ENCODE measurements at places on chromosomes 4 and X.

- DNase-seq, result no peak
Measured at GRCh38 chr4:7632971-7633370, 198.2 kb upstream of the PSAPL1 start.

- no peak for DNase-seq
Measured at GRCh38 chr4:60657807-60658206, 542.3 kb upstream of the ADGRL3 start.

DNA sequence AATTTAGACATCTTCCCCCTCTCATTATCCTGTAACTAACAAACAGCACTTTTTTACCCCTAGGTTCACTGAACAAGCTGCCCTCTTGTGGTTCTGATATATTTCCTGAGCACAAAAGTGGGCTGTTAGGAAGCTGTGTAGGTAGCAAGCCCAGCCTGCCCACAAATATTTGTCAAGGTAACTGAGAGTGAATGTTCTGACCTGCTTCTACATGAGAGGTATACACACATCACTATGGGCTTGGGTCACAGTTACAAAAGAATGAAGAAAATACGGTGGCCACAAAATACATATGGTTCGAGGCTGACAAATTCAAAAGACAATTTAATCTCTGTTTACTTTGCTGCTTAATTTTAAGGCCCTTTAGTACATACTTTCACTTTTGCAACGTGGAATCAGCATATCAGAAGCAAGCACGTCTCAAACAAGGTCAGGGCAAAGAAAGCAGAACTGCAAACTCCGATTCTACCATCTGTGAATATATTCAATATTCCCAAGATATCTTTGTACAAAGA lies 78.7 kb downstream of the RBM47 start:
- no peak for DNase-seq

DNA sequence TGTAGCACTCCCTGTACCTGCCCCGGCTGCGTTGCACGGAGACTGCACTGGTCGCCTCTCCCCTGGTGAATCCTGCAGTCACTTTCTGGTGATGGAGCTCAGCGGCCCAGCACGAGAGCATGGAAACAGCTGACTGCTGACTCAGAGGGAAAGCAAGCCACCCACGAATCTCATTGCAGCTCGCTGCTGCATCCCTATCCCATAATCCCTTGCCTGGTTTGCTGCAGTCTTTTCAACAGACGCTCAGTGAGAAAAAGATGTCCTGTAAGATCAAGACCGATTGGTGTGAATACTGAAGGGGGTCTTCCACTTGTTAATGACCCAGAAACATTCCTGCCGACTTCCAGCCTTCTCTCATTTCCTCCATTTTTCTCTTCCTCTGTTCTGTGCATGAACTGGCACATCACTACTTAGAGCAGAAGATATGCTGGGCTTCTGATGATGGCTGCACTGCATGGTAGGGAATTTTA lies 52.9 kb downstream of the TRIM2 start:
- DNase-seq, result no peak

- DNase-seq, result no peak
Measured at GRCh38 chr4:4791299-4792111, 68.0 kb upstream of the MSX1 start.

GRCh38 chrX:126770179-126770578 lies 49.4 kb upstream of the PRR32 start:
- DNase-seq, result peak; percentile 18

DNA sequence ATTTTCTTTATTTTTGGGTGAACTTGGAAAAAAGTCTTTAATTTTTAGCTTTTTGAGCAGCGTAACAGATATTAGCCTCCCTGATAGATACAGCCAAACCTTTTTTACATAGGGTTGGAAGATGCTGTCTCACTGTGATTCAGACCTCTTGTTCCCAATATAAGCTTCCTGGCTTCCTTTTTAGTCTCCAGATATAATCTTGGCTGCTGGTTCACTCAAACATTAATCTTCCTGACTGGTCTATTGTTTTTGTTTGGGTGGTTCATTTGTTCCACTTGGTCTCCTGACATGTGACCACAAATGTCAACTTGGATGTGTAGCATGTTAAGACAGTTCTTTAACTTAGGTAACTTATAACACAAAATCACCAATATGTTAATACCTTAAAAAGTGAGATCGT lies 23.0 kb downstream of the RPA4 start:
- DNase-seq, result no peak

DNA sequence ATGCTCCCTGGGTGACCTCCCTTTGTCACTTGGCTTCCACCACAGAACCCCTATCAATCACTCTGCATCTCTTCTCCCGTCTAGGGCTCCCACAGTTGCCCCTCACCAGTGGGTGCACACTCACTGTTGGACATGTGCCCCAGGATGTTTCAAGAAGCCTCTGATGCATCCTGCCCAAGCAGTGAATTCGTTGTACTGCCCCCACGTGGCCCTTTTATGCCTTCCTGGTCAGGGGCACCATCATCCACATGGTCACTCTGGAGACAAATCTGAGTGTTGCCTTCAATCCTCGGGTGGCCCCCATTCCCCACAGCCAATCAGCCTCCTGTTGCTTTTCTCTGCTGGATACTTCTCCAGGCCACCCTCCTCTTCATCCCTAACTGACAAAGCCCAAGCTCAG lies 12.2 kb downstream of the ITIH6 start:
- no peak for DNase-seq

DNA sequence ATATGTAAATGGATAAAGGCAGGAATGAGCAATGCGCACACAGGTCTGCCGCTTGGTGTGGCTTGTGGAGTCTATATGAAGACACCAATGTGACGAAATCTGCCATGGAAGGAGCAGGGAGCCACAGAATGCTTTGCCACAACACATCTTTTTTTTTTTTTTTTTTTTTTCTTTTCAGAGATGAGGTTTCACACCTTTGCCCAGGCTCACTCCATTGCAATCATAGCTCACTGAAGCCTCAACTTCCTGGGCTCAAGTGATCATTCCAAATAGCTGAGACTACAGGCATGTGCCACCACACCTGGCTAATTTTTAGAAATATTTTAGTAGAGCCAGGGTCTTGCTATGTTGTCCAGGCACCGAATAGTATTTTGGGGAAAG lies 17.4 kb upstream of the SLC34A2 start:
- DNase-seq, result no peak

GRCh38 chr4:14646831-14647230 lies 355.4 kb upstream of the CPEB2 start:
- DNase-seq, result no peak

GRCh38 chr4:7075962-7076695 lies 8.3 kb upstream of the GRPEL1 start:
- no peak for DNase-seq

GRCh38 chrX:6041630-6042029 lies 187.0 kb downstream of the NLGN4X start:
- no peak for DNase-seq

- DNase-seq, result no peak
Measured at GRCh38 chr4:151667048-151667447, 93.8 kb downstream of the GATB start.

DNA sequence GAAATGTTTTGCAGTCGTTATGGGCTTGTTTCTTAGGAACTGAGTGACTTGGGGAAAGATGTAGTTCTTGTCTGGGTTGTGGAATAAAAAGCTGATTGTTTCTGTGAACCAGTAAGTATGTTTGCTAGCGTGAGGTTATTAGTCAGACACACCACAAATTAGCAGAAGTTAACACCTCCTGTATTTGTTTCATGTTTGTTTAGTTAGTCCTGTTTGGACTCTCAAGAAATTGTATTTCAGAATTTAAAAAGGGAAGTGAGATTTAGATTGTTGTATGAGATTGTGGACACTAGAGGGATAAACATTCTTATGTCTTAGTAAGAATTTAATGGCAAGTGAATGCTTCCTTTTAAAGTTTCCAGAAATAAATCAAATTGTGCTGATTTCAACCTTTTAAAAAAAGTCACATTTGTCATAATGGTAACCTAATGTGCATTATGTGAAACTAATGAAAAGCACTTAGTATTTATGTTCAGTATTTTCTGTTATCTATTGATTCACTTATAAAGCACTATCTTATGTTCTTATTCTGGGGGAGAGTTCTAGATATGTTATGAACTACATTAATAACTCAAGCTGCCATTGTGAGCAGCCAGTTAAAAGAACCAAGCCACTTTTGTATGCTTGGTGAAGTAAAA lies 25.6 kb downstream of the ATP10D start:
- no peak for DNase-seq

- DNase-seq, result no peak
Measured at GRCh38 chr4:40990236-40990898, 224.0 kb downstream of the APBB2 start.

DNA sequence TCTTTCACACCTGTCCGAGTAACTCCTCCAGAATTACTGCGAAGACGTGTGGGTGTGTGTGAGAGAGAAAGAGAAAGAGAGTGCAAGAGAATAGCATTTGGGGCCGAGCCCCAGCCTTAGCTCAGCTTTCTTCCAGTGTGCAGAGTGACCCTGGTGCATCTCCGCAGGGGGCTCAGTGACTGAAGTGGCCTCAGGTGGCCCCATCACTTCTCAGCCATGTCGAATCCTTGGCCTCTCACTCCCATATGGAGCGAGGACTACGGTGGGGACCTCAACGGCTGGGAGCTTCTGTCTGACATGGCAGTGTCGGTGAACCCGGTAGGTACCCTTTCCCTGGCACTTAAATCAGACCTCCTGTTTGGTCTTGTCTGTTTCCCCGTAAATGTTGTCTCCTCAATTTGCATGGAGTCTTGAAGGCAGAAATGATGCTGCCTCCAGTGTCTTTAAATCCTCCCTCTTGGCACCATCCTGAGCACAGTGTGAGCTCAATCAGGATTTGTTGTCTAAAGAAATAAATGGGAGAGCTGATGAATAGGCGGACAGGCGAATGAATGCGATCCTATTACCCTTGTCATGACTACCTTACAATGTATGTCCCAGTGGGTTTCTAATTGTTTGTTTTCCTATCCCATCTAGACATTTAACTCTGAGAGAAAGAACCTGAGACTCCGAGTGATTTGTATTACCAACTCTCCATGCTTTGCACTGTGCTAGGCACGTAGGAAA lies 305.9 kb downstream of the AFF2 start:
- DNase-seq, result no peak

GRCh38 chrX:154021131-154021611 lies 1.5 kb upstream of the IRAK1 start:
- DNase-seq, result no peak

GRCh38 chr4:101191302-101192098 lies 155.8 kb downstream of the PPP3CA start:
- no peak for DNase-seq

DNA sequence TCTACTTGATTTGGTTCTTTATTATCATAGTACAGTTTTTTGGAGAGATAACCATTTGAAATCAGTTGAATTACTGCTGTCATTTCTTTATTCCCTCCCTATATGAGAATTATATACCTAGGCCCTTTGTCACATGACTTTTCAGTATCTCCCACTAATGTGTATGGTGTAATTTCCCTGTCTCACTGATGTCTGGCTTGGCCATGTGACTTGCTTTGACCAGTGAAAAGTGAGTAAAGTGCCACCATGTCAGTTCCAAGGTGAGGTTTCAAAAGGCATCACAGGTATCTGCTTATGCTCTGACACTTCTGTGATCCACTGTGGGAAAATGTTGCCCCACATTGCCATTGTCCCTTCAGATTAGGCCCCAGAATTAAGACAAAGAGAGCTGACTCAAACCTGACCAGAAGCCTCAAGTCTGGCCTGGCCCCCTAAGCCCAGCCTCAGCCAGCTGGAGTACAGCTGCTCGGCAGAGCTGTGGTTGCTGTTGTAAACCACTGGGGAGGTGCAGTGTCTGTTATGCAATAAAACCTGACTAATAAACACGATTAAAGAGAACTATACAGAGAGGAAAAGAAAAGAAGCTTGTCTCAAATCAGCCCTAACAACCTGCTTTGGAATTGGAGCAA lies 27.5 kb downstream of the SETD7 start:
- no peak for DNase-seq

GRCh38 chrX:103248553-103248952 lies 6.4 kb downstream of the TCEAL8 start:
- no peak for DNase-seq

DNA sequence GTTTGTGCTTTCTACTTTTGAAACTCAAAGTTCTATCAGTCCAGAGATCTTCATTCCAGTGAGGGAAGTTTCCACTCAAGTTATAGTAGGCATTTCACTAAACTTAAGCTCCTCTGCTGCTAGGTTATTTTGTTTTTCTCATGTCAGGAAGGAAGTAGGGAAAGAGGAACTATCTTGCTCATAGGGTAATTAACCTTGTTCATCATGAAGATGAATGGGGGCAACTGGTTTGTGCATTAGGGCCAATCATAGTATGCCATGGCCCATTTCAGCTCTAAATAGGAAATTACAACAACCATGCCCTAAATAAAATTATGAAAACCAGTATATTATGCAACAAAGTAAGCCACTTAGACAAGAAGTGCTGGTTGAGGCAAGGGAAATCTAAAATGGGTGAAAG lies 804.7 kb upstream of the NDST4 start:
- no peak for DNase-seq

GRCh38 chr4:31234901-31235300 lies 514.7 kb downstream of the PCDH7 start:
- no peak for DNase-seq

- no peak for DNase-seq
Measured at GRCh38 chrX:84175958-84176357, 12.0 kb downstream of the RPS6KA6 start.

DNA sequence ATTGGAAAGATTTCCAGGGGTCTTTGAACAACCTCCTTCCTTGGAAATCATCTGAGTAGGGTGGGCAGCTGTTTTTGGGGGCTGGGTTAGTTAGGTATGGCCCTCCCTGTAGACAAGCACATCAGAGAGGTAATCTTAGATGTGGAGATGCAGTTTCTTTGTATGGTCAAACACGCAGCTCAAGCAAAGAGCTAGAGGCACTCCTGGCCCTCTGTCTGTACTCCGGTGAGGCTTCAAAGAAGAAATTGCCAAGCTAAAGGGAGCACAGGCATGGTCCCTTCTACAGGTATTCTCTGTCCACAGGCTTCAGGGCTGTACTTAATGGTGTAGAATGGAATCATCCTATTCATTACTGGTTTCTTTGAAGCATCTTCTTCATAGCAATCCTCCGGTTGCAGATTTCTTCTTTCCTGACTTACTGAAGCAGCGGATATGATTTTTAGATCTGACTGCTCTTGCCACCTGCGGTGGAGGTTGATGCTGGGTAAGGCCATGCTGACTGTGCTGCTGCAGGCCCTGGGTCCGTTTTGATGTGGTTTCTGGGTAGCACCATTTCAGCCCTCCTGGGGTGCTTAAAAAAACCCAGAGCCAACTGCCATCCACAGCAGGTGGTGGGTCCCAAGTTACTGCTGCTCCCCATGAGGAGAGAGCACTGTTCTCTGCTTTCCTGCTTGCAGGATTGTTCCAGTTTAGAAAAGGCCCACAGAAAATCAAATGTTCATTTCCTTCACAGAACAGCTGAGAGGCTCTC lies 318.9 kb upstream of the GATB start:
- DNase-seq, result no peak

DNA sequence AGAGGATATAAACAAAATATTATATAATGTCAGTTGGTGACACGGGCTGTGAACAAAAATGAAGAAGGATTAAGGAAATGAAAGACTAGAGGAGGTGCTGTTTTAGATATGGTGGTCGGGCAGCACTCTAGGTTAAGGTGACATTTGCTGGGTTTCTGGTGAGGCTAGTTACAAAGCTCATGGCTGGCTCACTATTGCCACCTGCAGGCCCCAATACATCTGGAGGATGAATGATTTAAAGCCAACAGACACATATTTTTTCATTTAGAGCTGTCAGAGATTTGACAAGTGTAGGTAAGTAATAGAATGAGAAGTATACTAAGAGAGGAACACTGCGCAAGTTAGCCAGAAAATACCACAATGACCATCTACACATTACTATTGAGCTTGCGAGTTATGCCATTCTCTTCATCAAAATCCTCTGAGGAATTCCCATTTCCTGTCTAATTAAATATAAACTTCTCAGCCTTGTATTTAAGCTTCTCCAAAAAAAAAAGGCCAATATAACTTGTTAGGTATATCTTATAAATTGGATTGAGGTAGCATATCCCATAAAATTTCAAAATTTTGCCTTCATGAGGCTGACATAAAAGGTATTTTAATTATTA lies 6.4 kb upstream of the FGG start:
- peak; percentile 52 for DNase-seq
